ENCODE measurements at places on chromosomes 7 and 10. TPM values are rescaled to one million over a fixed set of nuclear protein-coding genes. Genes with fewer than 3 reads are reported as not detected.

The ABCA13 gene
- not detected for polyA plus RNA-seq

The SH2D4B gene
- not detected for polyA plus RNA-seq

The FRMPD2 gene
- not detected for polyA plus RNA-seq

The UNC5B gene
- 3.0 TPM for polyA plus RNA-seq

The HOXA2 gene
- not detected for polyA plus RNA-seq

The RAB19 gene
- not detected for polyA plus RNA-seq

The ARMS2 gene
- polyA plus RNA-seq: not detected

The HECW1 gene
- 2.0 TPM for polyA plus RNA-seq

The BTBD16 gene
- polyA plus RNA-seq: not detected

The PRPS1L1 gene
- polyA plus RNA-seq: not detected

The ARHGEF35 gene
- 5.8 TPM for polyA plus RNA-seq

The OR2A5 gene
- not detected for polyA plus RNA-seq

The CLCN1 gene
- not detected for polyA plus RNA-seq

The GOLGA7B gene
- polyA plus RNA-seq: not detected

The TEX36 gene
- polyA plus RNA-seq: 0.35 TPM

The ST8SIA6 gene
- not detected for polyA plus RNA-seq

The LIPJ gene
- 0.18 TPM for polyA plus RNA-seq

The NME8 gene
- not detected for polyA plus RNA-seq

The RTKN2 gene
- polyA plus RNA-seq: 0.41 TPM

The TMEM140 gene
- 6.1 TPM for polyA plus RNA-seq

The VTI1A gene
- polyA plus RNA-seq: 26.4 TPM

The MACC1 gene
- 0.03 TPM for polyA plus RNA-seq

The C10orf95 gene
- polyA plus RNA-seq: not detected

The MLXIPL gene
- polyA plus RNA-seq: not detected

The FAM25C gene
- polyA plus RNA-seq: not detected

The HACD1 gene
- 150 TPM for polyA plus RNA-seq

The VAX1 gene
- not detected for polyA plus RNA-seq

The PTPN20 gene
- polyA plus RNA-seq: 0.13 TPM

The CACNB2 gene
- polyA plus RNA-seq: 0.31 TPM

The PON3 gene
- not detected for polyA plus RNA-seq

The COL13A1 gene
- 12.8 TPM for polyA plus RNA-seq

The OR2A1 gene
- polyA plus RNA-seq: 0.10 TPM

The HOXA9 gene
- 28.3 TPM for polyA plus RNA-seq

The CDK14 gene
- polyA plus RNA-seq: 19.9 TPM

The PLAC9 gene
- 117 TPM for polyA plus RNA-seq

The CALCR gene
- not detected for polyA plus RNA-seq

The SPDYE16 gene
- 0.10 TPM for polyA plus RNA-seq

The IPMK gene
- polyA plus RNA-seq: 3.0 TPM

The GRID2IP gene
- polyA plus RNA-seq: not detected

The EPHB6 gene
- 1.2 TPM for polyA plus RNA-seq

The HOXA3 gene
- 1.2 TPM for polyA plus RNA-seq

The WNT8B gene
- not detected for polyA plus RNA-seq

The PSMC2 gene
- 173 TPM for polyA plus RNA-seq

The EXOC4 gene
- 23.4 TPM for polyA plus RNA-seq

The TRIL gene
- polyA plus RNA-seq: 0.08 TPM

The CPXM2 gene
- 14.2 TPM for polyA plus RNA-seq

The DKK1 gene
- polyA plus RNA-seq: 747 TPM

The LIPF gene
- not detected for polyA plus RNA-seq

The FOXI2 gene
- polyA plus RNA-seq: not detected

The FAM13C gene
- 0.56 TPM for polyA plus RNA-seq

The ST7 gene
- 21.9 TPM for polyA plus RNA-seq

The CLRN3 gene
- polyA plus RNA-seq: not detected

The CDC123 gene
- 150 TPM for polyA plus RNA-seq

The MEOX2 gene
- polyA plus RNA-seq: not detected

The GNAT3 gene
- polyA plus RNA-seq: not detected

All from GM23248 (cell line).